ENCODE measurements at places on chromosomes 11 and 22.

GRCh38 chr11:125724125-125724524, 22.0 kb upstream of the PATE1 start:
- DNase-seq, result no peak

- peak; percentile 69 for DNase-seq
Measured at GRCh38 chr11:8263769-8264410, at the start of gene LMO1. LMO1 (minus strand) TSS chr11:8263878; CDS start chr11:8263362, 516 bp downstream.

DNA sequence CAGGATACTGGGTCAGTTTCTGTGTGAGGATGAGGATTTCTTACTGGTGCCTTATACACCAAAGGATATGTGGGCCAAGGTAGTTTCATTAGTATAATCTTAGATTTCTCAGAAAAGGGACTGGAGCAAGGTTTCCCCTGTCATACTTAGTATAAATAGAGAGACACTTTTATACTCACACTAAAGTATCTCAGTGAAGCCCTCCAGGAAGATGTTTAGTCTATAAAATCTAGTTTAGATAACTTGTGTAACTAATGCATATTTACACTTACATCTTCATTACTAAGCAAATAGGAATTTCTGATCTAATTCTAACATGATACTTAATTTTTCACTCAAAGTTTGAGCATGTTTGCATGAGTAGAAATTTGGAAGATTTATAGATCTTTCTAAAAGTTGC, 11.1 kb downstream of the EMSY start:
- no peak for DNase-seq

DNA sequence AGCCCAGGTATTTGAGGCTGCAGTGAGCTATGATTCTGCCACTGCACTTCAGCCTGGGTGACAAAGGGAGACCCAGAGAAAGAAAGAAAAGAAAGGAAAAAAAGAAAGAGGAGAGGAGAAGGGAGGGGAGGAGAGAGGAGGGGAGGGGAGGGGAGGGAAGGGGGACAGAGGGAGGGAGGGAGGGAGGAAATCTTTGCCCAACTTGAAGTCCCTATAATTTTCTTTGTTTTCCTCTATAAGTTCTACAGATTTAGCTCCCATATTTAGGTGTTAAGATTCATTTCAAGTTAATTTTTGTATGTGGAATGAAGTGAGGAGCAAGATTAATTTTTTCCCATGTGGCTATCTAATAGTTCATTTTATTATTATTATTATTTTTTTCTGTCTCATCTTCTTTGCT, 328.3 kb downstream of the LARGE1 start:
- no peak for DNase-seq

DNA sequence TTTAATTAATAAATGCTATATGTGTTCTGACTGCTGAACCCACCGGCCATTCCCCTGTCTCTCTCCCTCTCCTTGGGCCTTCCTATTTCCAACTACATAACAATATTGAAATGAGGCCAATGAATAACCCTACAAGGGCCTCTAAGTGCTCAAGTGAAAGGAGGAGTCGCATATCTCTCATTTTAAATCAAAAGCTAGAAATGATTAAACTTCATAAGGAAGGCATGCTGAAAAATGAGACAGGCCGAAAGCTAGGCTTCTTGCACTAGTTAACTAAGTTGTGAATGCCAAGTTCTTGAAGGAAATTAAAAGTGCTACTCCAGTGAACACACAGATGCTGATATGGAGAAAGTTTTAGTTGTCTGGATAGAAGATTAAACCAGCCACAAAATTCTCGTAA, 109.2 kb downstream of the TSPAN18 start:
- no peak for DNase-seq

All from right renal cortex interstitium (tissue), 3 donors.